ENCODE measurements at places on chromosomes 1 and 21.

DNA sequence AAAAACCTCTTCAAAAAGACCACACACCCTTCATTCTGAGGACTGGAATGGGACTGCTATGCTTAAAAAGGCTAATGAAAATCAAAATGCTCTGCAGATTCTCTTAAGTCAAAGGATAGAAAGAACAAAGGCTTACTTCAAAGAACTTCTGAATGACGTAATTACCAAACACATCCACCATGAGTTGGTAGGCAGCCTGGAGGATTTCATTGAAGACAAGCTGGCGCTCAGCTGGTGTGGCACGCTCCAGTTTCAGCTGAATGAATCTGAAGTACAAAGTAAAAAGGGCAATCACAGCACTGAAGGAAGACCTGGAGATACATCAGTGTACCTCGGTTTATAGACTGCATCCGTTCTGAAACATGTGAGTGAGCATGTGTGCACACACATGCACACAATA is 43.5 kb upstream of the SDC3 start:
- DNase-seq = no peak

- DNase-seq = peak; percentile 92
These were observed at the start of gene KLHDC9 for GRCh38 chr1:161098210-161099068. Gene KLHDC9, plus strand, starts transcription at chr1:161098361. Its CDS starts 175 bp downstream, at chr1:161098536.

DNA sequence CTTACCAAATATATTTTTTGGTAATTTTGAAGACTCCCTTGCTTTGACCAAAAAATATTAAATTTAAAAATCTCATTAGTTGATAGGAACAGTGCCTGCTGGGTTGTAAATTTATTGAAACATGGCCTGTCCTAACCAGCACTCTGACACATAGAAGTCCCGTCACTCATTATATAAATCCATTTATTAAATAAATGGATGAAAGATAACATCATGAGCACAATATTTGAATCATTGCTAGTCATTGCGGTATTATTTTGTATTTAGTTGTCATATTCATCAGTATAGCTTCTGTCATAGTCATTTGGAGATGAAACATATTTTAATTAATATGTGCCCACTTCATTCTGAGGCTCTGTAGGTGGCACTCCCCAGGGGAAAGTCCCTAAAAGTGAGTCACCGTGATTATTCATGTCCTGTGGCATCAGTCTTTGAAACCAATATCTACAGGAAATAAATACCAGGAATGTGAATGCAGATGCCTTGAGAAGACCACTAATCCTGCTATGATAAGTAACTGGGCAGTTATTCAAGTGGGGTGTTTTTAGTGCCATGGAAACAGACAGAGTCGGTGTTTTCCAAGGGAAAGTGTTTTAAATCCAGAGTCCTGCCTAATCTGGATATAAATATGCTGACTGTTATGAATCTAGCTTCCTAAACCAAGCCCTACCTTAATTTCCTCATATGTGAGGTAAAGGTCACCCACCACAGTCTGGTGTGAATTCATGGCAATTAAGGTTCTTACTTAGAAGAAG is 302.0 kb downstream of the DUSP10 start:
- DNase-seq = peak; percentile 69

GRCh38 chr1:106791041-106791440 is 265.4 kb upstream of the PRMT6 start:
- no peak for DNase-seq

- DNase-seq = no peak
These were observed 2.9 kb downstream of the RCAN1 start for GRCh38 chr21:34612056-34612455.

GRCh38 chr1:234093741-234094140 is 189.3 kb downstream of the SLC35F3 start:
- no peak for DNase-seq

Data from natural killer cell treated with Interleukin-12 subunit alpha and Interleukin-12 subunit beta and Interleukin-15 and Interleukin-18, amount 100 ng/mL, for 72 hours (primary cell).